ENCODE measurements at places on chromosomes 16 and 17. TPM values are rescaled to one million over a fixed set of nuclear protein-coding genes. Genes with fewer than 3 reads are reported as not detected.

Gene TAC4
- total RNA-seq: not detected

Gene AATK
- 0.41 TPM for total RNA-seq

Gene SGSH
- 20.2 TPM for total RNA-seq

Gene ENPP7
- not detected for total RNA-seq

Gene ABI3
- 27.8 TPM for total RNA-seq

Gene CDK5R1
- total RNA-seq: 15.4 TPM

Gene ANKRD11
- total RNA-seq: 145 TPM

Gene PRSS8
- total RNA-seq: not detected

Gene MARVELD3
- total RNA-seq: not detected

Gene PPY
- not detected for total RNA-seq

- DNase-seq: peak; percentile 38
- no peaks in the 10 kb centered on the region for H3K27me3 ChIP-seq
- peaks cover 37% of the 10 kb centered on the region for H3K4me1 ChIP-seq
- no peaks in the 10 kb centered on the region for H3K36me3 ChIP-seq
- no peak overlapping the region for H3K27ac ChIP-seq
- H3K4me3 ChIP-seq: no peak overlapping the region
Measured at GRCh38 chr16:80693553-80693952, 110.8 kb downstream of the CDYL2 start.

- H3K36me3 ChIP-seq: peaks cover 20% of the 10 kb centered on the region
- no peak for DNase-seq
- peak overlapping the region; percentile 37 for H3K27ac ChIP-seq
- H3K4me1 ChIP-seq: peaks cover 35% of the 10 kb centered on the region
Measured at GRCh38 chr16:15993946-15994665, 44.7 kb downstream of the ABCC1 start.

DNA sequence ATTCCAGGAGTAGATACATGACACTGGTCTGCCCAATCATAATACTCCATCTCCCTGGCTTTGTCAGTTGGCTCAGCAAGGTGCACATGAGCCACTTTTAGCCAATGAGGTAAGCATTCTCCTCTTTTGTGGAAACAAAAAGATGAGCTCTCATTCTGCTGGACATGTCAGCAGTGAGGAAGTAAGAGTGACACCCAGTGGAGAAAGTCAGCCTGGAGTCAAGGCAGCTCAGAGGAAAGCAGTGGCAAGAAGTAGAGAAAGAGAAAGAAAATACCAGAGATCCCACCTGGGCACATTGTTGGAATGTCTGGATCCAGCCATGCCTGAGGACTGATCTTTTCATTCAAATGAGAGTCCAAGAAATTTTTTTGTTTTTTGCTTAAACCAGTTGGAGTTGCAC, 496.9 kb upstream of the C16orf82 start:
- peaks cover 4% of the 10 kb centered on the region for H3K27me3 ChIP-seq
- H3K27ac ChIP-seq: no peak overlapping the region
- peak; percentile 25 for DNase-seq
- no peak overlapping the region for H3K4me3 ChIP-seq
- no peaks in the 10 kb centered on the region for H3K4me1 ChIP-seq
- H3K36me3 ChIP-seq: no peaks in the 10 kb centered on the region

GRCh38 chr17:57889892-57890856, 40.3 kb upstream of the MRPS23 start:
- no peak overlapping the region for H3K27ac ChIP-seq
- no peaks in the 10 kb centered on the region for H3K36me3 ChIP-seq
- H3K4me1 ChIP-seq: peaks cover 3% of the 10 kb centered on the region
- H3K27me3 ChIP-seq: no peaks in the 10 kb centered on the region
- H3K4me3 ChIP-seq: no peak overlapping the region

DNA sequence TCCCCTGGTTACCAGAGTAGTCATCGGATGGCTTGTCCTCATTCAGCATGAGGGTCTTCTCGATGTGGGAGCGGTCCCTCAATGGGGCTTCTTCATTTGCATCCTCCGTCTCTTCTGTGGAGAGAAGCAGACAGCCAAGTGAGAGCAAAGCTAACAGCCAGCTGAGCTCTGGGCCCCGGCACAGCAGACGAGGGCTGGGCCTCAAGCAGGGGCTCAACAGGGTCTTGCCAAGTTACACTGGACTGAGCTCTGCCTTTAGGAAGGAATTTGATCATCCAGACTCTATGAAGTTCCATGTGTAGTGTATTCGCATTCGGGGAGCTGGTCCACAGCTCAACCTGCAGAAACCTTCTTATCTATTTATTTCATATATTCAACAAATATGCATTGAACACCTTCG, 37.4 kb downstream of the SRL start:
- no peak overlapping the region for H3K4me3 ChIP-seq
- H3K27ac ChIP-seq: no peak overlapping the region
- H3K4me1 ChIP-seq: peaks cover 11% of the 10 kb centered on the region
- H3K27me3 ChIP-seq: peaks cover 4% of the 10 kb centered on the region

- H3K27me3 ChIP-seq: no peaks in the 10 kb centered on the region
- peaks cover 23% of the 10 kb centered on the region for H3K4me1 ChIP-seq
- H3K4me3 ChIP-seq: no peak overlapping the region
- DNase-seq: no peak
- no peak overlapping the region for H3K27ac ChIP-seq
Measured at GRCh38 chr17:4105232-4105631, 37.6 kb downstream of the ZZEF1 start.

GRCh38 chr16:31535737-31536136, 8.0 kb downstream of the AHSP start:
- DNase-seq: no peak
- H3K27ac ChIP-seq: no peak overlapping the region
- no peak overlapping the region for H3K4me3 ChIP-seq
- peaks cover 18% of the 10 kb centered on the region for H3K27me3 ChIP-seq
- no peaks in the 10 kb centered on the region for H3K36me3 ChIP-seq

- peaks cover 18% of the 10 kb centered on the region for H3K27me3 ChIP-seq
- H3K36me3 ChIP-seq: no peaks in the 10 kb centered on the region
- DNase-seq: no peak
- peak overlapping the region; percentile 85 for H3K4me3 ChIP-seq
- peaks cover 25% of the 10 kb centered on the region for H3K4me1 ChIP-seq
Measured at GRCh38 chr16:21301895-21302291, 23.8 kb upstream of the CRYM start.

DNA sequence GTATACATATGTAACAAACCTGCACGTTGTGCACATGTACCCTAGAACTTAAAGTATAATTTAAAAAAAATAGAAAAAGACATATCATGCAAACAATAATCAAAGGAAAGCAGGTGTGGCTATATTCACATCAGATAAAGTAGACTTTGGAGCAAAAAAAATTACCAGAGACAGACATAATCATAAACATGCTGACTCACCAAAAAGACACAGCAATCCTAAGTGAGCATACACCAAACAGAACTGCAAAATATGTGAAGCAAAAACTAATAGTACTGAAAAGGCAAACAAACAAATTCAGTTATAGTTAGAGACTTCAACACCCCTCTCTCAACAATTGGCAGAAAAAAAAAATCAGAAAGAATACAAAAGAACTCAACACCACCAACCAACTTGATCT, 29.9 kb downstream of the SHCBP1 start:
- no peaks in the 10 kb centered on the region for H3K4me1 ChIP-seq
- no peak for DNase-seq
- H3K27me3 ChIP-seq: no peaks in the 10 kb centered on the region
- H3K36me3 ChIP-seq: peaks cover 71% of the 10 kb centered on the region
- no peak overlapping the region for H3K27ac ChIP-seq

DNA sequence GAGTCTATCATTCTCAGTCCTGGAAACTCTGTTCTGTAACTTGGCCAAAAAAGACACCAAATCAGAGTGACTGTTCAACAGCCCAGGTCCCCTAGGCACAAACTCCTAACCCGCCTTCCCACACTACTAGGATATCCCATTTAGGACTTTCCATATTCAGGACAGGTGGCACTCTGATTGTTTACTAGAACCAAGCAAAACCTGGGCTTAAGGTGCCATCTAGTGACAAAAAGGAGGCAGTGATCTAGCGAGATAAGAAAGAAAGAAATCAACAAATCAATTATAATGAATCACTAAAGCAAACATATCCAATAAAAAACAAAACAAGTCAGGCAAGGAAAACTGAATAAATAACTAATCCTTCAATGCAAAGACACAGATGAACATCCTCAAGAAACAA, 203.9 kb downstream of the CEP112 start:
- H3K4me3 ChIP-seq: no peak overlapping the region
- H3K27me3 ChIP-seq: no peaks in the 10 kb centered on the region
- peak; percentile 13 for DNase-seq
- H3K36me3 ChIP-seq: peaks cover 2% of the 10 kb centered on the region
- H3K4me1 ChIP-seq: no peaks in the 10 kb centered on the region
- H3K27ac ChIP-seq: no peak overlapping the region

DNA sequence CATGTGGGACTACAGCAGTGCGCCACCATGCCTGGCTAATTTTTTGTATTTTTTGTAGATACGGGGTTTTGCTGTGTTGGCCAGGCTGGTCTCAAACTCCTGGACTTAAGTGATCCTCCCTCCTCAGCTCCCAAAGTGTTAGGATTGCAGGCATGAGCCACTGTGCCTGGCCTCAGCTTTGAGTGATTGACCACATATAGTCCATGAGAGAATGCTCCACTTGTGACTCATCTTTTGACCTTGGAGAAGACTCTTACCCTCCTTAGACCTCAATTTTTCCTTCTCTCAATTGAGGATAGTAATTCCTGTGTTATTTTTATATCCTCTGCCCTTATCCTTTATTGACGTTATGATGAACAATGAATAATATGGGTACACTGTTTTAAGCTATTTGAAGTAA, 30.9 kb upstream of the DUSP14 start:
- H3K36me3 ChIP-seq: peaks cover 33% of the 10 kb centered on the region
- no peak overlapping the region for H3K27ac ChIP-seq
- no peak for DNase-seq
- H3K27me3 ChIP-seq: no peaks in the 10 kb centered on the region

DNA sequence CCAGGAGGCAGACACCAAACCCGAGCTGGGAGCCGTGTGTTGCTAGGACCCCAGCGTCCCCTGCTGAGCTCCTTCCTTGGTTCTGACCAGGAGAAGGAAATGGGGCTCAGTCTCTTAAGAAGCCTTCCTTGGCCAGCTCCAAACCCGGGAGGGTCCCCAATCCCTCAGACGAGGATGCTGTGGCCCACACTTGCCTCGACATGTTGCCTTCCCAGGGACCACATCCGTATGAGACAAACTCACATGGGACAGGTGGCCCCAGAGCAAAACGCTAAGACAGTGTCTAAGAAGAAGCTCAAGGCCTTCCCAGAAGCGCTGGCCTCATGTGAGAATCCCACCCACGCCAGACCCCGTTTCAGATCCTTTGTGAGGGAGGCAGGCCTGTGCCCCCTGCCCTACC, 19.8 kb downstream of the LGALS9 start:
- H3K4me3 ChIP-seq: no peak overlapping the region
- no peaks in the 10 kb centered on the region for H3K27me3 ChIP-seq
- DNase-seq: no peak
- H3K4me1 ChIP-seq: peaks cover 7% of the 10 kb centered on the region
- H3K36me3 ChIP-seq: no peaks in the 10 kb centered on the region

DNA sequence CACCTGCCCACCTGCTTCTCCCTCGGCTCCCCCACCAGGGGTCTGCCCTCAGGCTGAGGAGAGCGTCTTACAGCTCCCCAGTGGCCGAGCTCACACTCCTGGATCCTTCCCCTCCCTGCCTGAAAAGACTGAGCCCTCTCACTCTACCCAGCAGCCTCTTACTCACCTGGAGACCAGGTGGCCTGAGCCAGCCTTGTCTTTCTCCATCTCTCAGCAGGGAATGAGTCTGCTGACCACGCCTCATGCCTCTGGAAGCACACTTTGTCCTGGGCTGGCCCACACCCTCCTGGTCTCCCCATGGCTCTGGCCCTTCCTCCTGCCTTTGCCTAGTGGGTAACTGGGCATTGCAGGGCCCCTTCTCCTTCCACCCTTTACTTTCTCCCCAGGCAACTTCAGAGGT, 177.2 kb downstream of the ENGASE start:
- no peak for DNase-seq
- H3K4me3 ChIP-seq: no peak overlapping the region
- H3K36me3 ChIP-seq: no peaks in the 10 kb centered on the region
- H3K27ac ChIP-seq: no peak overlapping the region
- peaks cover 28% of the 10 kb centered on the region for H3K27me3 ChIP-seq

- H3K4me1 ChIP-seq: peaks cover 25% of the 10 kb centered on the region
- no peaks in the 10 kb centered on the region for H3K27me3 ChIP-seq
- peak overlapping the region; percentile 61 for H3K4me3 ChIP-seq
Measured at GRCh38 chr16:78743556-78743955, 644.1 kb downstream of the WWOX start.

DNA sequence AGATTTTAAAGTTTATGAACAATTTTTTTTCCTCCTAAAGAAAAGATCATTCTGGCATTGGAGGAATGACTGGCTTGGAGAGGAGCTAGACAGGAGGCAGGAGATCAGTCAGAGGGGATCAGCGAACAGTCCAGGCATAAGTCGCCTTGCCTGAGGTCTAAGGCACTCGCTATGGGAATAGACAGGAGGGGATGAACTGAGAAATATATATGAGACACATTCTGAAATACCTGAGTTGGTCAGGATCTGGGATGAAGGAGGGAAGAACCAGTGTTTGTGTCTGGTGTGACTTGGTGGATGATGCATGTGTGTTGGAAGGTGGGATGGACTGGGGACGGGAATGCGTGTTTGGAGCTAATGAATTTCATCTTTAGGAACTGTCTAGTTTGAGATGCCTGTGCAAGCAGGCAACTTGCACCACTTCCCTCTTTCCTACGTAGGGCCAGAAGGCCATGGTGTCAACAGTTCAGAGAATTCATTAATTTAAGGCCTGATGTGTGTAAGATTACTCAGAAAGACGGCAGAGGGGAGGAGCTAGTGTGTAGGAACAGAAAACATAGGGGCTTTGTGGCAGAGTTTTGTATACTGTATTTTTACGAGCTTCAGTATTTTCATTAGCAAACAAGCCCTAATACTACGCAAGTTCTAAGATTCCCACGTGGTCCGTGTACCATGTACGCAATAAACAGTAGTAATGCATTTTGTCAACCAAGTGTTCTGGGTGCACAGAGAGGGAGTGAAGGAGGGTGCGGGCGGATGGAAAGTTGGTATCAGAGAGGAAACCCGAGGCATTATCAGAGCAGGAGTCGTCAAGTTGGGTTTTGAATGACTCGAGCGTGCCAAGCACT, 825 bp downstream of the HEATR6 start:
- peak overlapping the region; percentile 95 for H3K27ac ChIP-seq
- no peaks in the 10 kb centered on the region for H3K27me3 ChIP-seq
- H3K36me3 ChIP-seq: peaks cover 14% of the 10 kb centered on the region
- peak; percentile 81 for DNase-seq

- peak overlapping the region; percentile 85 for H3K4me3 ChIP-seq
- peak overlapping the region; percentile 95 for H3K27ac ChIP-seq
- H3K4me1 ChIP-seq: peaks cover 39% of the 10 kb centered on the region
- DNase-seq: peak; percentile 90
- H3K36me3 ChIP-seq: no peaks in the 10 kb centered on the region
- H3K27me3 ChIP-seq: no peaks in the 10 kb centered on the region
Measured at GRCh38 chr16:88455610-88456355, 2.7 kb downstream of the ZFPM1 start.

- DNase-seq: no peak
- no peaks in the 10 kb centered on the region for H3K27me3 ChIP-seq
- peaks cover 6% of the 10 kb centered on the region for H3K36me3 ChIP-seq
- no peaks in the 10 kb centered on the region for H3K4me1 ChIP-seq
- no peak overlapping the region for H3K27ac ChIP-seq
Measured at GRCh38 chr16:85651629-85652430, 36.9 kb downstream of the GINS2 start.
